Hematopoietic multipotent progenitor cell treated with erythropoietin and hydrocortisone succinate and interleukin-3 and kit ligand, for 17 days (in vitro differentiated cells): ENCODE measurements at places on chromosomes 16 and 17.
A peak's percentile ranks its signal among the peaks of the same experiment; 100 is the strongest.

GRCh38 chr17:38542286-38542685 lies 63.5 kb downstream of the SRCIN1 start:
- no peak for DNase-seq

- DNase-seq: peak; percentile 98
Observed at GRCh38 chr17:49739641-49740271, 24.2 kb downstream of the FAM117A start.

- DNase-seq: no peak
Observed at GRCh38 chr16:78788276-78788675, 688.8 kb downstream of the WWOX start.

DNA sequence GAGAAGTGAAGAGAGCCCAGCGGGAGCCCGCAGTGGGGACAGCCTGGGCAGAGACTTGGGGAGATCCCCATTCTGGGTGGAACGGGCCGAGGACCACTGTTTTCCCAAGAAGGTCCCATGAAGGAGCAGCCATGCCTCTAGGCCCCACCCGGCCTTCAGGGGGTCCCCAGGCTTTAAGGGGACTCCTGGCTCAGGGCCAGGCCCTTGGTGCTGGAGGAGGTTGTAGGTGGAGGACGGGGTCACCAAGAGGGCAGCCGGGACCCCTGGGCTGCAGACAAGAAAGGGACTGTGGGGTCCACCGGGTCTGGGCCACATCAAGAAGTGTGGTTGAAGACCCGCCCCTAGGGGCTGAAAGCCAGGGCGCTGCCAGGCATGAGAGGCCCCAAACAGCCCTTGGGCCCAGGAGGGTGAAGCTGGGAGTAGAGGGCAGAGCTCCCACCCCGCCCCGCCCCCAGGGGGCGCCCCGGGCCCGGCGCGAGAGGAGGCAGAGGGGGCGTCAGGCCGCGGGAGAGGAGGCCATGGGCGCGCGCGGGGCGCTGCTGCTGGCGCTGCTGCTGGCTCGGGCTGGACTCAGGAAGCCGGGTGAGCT lies at the start of gene PRSS21:
TSS of gene PRSS21 (plus strand) at position 487 of the 589 bp plus-strand sequence. CDS start at position 519, 32 bp downstream.
- DNase-seq: no peak

- DNase-seq: no peak
Observed at GRCh38 chr17:37762666-37763065, 17.8 kb upstream of the HNF1B start.

DNA sequence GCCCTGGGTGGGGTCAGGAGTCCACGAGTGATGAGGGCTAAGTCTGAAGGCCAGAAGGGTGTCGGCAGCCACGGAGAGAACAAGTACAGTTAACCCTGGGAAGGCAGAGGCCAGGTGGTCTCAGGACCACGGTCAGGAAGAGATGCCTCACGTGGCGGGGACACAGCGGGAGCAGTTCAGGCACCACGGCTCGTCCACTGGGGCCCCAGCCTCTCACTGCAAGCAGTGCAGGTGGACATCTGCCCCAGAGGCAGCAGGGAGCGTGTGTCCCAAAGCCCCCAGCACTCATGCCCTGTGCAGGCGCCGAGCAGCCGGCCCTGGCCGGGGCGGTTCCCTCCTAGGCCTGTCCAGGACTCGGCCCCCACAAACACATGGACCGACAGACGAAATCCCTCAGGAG lies 4.7 kb downstream of the LMF1 start:
- DNase-seq: no peak

DNA sequence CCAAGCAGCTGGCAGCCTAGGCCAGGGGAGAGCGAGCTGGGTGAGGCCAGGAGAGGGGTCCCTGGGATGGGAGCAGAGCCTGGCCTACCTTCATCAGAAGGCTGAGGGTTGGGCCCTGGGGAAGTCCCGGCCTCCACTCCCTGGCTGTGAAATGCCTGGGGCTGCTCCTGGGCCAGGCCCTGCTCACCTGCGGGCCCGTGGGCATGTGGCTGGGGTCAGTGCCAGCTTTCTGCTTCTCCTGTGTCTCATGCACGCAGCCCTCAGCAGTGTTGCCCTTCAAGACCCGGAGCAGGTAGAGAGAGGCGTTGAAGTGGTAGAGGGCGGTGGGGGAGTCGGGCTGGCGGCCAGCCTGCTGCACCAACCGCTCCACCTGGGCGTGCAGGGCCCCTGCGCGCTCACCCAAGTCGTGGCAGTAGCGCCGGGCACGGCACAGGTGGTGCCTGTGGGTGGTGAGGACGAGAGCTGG lies 12.4 kb downstream of the MYBBP1A start:
- DNase-seq: no peak

GRCh38 chr17:59893676-59894100 lies 767 bp downstream of the RPS6KB1 start:
- peak; percentile 51 for DNase-seq
